ENCODE measurements at places on chromosomes 16 and 17. TPM values are rescaled to one million over a fixed set of nuclear protein-coding genes. Genes with fewer than 3 reads are reported as not detected.

GRCh38 chr16:88004391-88004790, 53.2 kb downstream of the BANP start:
- no peak for DNase-seq

DNA sequence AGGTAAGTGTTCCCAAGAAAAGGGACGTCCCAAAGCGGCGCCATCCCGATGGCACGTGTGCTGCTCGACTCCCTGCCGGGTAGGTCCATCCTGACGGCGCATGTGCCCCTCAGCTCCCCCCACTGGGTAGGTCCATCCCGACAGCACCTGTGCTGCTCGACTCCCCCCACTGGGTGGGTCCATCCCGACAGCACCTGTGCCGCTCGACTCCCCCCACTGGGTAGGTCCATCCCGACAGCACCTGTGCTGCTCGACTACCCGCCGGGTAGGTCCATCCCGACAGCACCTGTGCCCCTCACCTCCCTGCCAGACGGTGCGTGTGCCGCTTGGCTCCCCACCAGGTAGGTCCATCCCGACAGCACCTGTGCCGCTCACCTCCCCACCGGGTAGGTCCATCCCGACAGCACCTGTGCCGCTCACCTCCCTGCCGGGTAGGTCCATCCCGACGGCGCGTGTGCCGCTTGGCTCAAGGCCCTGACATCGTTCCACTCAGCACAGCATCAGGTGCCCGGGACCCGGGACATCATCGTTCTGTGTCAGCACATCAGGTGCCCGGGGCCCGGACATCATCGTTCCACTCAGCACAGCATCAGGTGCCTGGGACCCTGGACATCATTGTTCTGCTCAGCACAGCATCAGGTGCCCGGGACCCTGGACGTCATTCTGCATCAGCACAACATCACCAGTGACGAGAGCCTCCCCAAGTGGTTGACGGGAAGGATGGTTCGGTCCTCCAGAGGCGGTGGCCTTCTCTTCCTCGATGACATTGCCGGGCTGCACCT, 5.7 kb upstream of the FN3K start:
- no peak for DNase-seq

GRCh38 chr16:85864965-85865364, 34.0 kb upstream of the IRF8 start:
- no peak for DNase-seq

- no peak for DNase-seq
Observed at GRCh38 chr17:66343531-66344078, 41.2 kb downstream of the PRKCA start.

DNA sequence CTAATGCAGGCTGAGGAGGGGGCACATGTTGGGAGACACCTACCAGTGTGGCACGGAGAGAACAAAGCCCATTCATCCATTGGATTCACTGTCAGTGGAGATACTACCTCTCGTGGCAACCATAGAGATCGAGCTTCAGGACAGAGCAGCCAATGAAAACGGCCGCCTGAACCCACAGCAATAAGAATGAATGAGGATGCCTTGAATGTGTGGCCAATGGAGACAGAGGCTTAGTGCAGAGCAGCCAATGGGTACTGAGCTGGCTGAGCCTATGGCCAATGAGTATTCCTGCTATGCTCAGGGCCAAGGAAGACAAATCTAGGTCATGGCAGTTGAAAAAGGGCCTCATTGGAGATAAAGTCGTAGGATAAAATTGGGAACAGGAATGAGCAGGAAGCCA, 10.9 kb downstream of the ARHGEF15 start:
- no peak for DNase-seq

DNA sequence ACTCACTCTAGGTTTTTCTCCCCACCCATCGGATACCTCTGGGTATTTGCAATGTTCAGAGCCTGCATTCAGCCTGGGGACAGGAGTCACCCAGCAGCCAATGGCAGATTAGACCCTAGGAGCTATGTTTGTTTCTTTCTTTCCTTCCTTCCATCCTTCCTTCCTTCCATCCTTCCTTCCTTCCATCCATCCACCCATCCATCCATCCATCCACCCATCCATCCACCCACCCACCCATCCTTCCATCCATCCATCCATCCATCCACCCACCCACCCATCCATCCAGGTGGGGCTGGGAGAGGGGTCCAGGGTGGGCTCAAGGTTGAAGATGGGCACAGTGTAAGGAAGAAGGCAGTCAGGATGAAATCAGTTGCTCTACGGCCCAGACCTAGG, 39.9 kb downstream of the TIMM22 start:
- DNase-seq, result no peak

DNA sequence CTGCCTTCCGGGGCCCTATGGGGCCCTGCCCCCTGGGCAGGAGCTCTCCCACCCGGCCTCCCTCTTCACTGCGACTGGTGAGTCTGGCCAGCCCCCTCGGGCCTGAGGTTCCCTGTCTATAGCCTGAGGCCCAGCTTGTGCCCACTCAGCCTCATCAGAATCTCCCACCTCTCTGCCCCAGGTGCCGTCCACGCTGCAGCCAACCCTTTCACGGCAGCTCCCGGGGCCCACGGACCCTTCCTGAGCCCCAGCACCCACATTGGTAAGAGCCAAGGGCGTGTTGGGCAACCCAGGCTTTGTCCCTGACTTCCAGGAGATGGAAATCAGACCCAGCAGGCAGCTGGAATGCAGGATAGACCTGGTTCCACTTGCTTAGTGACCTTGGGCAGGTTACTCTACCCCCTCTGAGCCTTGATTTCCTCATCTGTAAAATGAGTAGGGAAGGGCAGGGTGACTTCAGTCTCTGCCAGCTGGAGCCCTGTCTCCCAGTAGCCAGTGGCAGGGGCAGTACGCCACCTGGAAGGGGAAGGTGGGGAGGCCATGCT, 9.2 kb downstream of the FBRS start:
- no peak for DNase-seq

DNA sequence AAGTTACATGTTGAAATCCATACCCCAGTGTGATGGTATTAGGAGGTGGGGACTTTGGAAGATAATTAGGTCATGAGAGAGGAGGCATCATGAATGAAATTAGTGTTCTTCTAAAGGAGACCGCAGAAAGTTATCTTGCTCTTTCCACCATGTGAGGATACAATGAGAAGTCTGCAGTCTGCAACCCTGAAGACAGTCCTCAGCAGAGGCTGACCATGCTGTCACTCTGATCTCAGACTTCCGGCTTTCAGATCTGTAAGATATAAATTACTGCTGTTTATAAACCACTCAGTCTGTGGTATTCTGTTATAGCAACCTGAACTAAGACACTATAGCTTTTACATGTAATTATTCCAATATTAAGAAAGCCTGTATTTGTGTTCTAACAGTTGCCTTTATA, 116.7 kb upstream of the CES5A start:
- no peak for DNase-seq

DNA sequence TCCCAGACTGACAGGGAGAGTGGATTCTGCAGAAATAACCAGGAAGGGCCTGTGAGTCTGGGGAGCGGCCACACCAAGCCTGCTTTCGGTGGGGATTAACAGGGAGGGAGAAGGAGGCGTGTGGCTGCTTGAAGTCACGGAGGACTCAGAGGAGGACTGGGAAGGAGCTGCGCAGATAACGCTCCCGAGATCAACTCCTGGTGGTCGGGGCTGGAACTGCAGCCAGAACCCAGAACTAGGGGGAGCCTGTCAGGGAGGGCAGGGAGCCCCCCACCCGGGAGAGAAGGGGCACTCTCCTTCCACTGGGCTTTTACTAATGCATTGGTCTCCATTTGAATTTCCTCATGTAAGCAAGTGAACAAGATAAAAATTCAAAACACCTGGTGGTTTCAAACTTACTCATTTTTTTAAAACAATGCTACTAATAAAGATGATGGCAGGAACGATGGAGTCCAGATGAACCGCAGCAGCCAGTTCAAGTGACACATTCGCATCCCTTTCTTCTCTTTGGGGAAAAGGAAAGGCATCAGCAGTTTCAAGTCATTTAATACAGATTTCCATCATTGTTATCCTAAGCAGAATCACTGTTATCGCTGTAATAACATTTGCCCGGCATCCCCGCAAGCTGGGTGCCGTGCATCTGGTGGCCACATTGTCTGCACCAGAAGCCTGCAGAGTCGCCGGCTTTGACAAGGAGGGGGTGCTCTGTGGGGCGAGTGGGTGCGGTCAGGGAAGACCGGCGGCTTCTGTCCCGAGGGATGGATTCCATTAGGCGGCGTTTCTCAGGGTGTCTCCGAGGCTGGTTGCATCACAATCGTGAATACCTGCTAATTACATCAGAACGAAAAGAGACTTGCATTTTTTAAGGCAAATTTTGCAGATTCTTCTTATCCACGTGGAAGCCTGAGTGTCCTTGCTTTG, 183.0 kb downstream of the FOXL1 start:
- DNase-seq, result peak; percentile 68

- DNase-seq, result no peak
Observed at GRCh38 chr16:10067406-10067805, 114.8 kb downstream of the GRIN2A start.

GRCh38 chr17:21524211-21524591, 148.0 kb downstream of the KCNJ12 start:
- DNase-seq, result peak; percentile 32

GRCh38 chr17:41446806-41447205, 6.0 kb upstream of the KRT38 start:
- DNase-seq, result no peak

GRCh38 chr16:88613293-88613692, 25.1 kb upstream of the IL17C start:
- DNase-seq, result no peak

DNA sequence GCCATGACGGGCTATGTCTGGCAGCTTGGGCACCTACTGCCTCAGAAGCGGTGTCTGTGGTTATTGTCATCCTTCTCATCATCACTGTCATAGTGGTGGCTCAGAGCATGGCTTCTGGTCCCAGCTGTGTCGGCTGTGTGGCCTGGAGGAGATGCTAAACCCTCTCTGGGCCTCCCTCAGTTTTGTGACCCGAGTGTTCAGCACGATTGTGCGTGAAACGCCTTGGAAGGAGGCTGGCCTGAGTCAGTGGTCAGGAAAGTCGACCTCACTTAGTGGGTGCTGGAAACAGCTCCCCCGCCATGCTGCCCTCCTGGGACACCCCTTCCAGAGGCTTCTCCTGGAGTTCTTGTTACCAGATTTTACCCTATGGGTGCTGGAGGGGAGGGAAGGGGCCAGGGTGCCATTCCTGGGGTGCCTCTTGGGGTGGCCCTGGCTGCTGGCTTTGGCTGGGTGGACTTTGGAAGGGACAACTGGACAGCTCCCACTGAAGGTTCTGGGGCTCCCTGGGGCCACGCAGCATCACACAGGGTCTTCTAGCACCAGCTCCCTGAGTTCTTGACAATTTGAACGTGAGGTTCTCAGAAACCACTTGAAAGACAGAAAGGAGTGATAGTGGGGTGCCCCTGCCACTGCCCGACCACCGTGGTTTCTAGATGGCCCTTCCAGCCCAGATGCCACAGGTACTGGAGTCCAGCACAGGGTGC, 226.5 kb upstream of the GSE1 start:
- peak; percentile 38 for DNase-seq

- DNase-seq, result no peak
Observed at GRCh38 chr16:1691276-1691675, 13.2 kb downstream of the JPT2 start.

GRCh38 chr17:45775148-45775547, 9.0 kb upstream of the CRHR1 start:
- no peak for DNase-seq

- DNase-seq, result no peak
Observed at GRCh38 chr17:47162013-47162622, 27.0 kb downstream of the CDC27 start.

GRCh38 chr17:42653179-42654124, 5.6 kb upstream of the TUBG2 start:
- no peak for DNase-seq

- no peak for DNase-seq
Observed at GRCh38 chr17:68255151-68255550, 7.3 kb downstream of the AMZ2 start.

DNA sequence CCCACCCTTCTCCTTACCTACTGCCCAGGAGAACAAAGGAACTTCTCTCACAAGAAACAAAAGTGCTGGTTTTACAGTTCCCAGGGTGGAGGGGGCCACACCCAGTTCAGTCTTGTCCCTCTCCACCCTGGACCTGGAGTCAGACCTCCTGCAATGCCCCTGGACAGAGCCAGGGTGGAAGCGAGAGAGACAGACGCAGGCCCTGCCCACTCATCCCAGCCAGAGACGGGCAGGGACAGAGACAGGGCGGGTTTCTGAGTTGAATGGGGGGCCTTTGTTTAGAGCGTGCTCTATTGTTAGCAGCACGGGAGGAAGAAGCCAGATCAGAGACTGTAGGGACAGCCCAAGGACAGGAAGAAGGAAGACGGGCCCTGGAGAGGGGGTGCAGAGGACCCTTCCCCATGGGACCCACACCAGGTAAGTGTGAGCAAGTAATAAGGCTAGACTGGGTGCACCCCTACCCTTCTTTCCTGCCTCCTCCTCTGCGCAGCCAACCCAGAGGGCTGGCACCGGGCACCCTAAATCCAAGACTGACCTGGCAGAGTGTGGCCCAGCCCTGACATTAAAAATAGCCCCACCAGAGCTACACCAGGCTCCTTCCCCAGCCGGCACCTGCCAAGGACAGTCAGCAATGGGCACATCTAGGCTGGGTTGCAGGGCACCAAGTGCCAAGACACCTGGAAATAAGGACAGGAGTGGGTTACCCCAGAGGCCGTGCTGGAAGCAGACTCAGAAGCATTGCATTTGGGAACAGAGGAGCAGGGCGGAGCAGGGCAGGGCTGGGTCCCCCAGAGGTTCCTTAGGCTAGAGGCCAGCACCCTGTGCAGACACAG, 10.9 kb downstream of the JUP start:
- no peak for DNase-seq

- DNase-seq, result no peak
Observed at GRCh38 chr16:9647981-9648701, 534.1 kb downstream of the GRIN2A start.

GRCh38 chr17:82283208-82283749, 9.8 kb upstream of the CSNK1D start:
- no peak for DNase-seq

GRCh38 chr17:37475731-37476420, 13.8 kb upstream of the DUSP14 start:
- DNase-seq, result no peak

- DNase-seq, result no peak
Observed at GRCh38 chr17:79324194-79324593, 249.6 kb downstream of the ENGASE start.

GRCh38 chr16:12771341-12771798, 32.3 kb downstream of the CPPED1 start:
- no peak for DNase-seq

- no peak for DNase-seq
Observed at GRCh38 chr17:42163113-42163512, 8.3 kb upstream of the RAB5C start.

- no peak for DNase-seq
Observed at GRCh38 chr16:71629278-71630016, 3.5 kb downstream of the MARVELD3 start.

GRCh38 chr17:42678951-42679491, 2.2 kb upstream of the PLEKHH3 start:
- peak; percentile 83 for DNase-seq

The POLR2A gene
- total RNA-seq, result 151 TPM

The AATK gene
- total RNA-seq, result 3.4 TPM

The WNT9B gene
- 1.1 TPM for total RNA-seq

The DOC2A gene
- 3.1 TPM for total RNA-seq

The NDUFAF8 gene
- 52.9 TPM for total RNA-seq

The TSC2 gene
- total RNA-seq, result 178 TPM

The SLC4A1 gene
- total RNA-seq, result 0.08 TPM

The GOSR1 gene
- 61.0 TPM for total RNA-seq

The ABCC1 gene
- total RNA-seq, result 46.9 TPM

The HS3ST3A1 gene
- not detected for total RNA-seq

The CA7 gene
- not detected for total RNA-seq

The CSH1 gene
- not detected for total RNA-seq

The CCL16 gene
- 1.6 TPM for total RNA-seq

The PROCA1 gene
- total RNA-seq, result 1.1 TPM

The KRTAP2-2 gene
- total RNA-seq, result not detected

The PYDC1 gene
- not detected for total RNA-seq

The LLGL1 gene
- 18.5 TPM for total RNA-seq

The MYH3 gene
- total RNA-seq, result 6.2 TPM
